NCI-H2081 treated with DMSO at 0.1 percent for 48 hours (cell line): ENCODE measurements at places on chromosomes 6 and 20.

DNA sequence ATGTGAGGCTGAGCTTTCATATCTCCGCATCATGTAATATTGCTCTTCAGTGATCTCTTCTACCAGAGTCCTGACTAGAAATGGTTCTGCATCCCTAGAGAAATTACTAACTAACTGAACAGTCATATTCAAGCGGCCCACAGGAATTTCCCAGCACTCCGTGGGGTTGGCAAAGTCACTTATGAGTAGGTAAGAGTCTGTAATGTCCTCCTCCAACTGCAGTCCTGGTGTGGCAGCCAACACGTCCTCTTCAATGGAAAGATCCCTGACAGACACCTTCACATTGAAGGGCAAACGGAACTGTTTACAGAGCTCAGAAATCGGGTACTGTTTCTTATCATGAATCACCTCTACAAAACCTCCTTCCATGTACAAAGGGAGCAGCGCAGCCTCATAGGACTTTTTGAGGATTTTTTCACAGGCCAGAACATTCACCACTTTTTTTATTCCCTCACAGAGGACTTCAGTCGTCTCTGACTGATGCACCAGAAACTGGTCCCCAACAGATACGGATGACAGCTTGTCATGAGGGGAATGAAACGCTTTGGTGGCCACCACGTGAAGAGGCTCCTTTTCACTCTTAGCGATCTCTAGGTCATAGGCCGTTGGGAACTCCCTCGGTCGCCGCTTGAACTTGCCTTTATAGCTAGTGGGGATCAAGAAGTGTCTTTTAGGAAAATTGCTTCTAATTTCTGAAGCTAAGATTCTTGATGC lies 87.7 kb downstream of the THEMIS start:
- no peak for DNase-seq

DNA sequence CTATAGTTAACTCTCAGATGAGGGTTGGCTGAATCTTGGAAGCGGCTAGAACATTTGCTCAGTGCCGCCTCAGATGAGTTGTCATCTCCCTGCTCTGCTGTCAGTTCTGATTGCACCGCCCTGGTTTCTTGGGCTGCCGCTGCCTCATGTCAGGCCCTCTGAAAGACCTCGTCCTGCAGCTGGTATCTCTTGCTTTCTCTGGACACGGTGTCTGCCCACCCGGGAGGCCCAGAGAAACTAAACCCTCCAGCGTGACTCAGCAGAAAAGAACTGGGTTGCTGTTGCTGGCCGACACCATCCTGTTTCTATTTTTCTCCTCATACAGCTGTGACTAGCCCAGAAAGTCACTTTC lies 355.4 kb downstream of the CD83 start:
- DNase-seq, result no peak

- no peak for DNase-seq
Observed at GRCh38 chr6:100463630-100464161, 1.0 kb downstream of the SIM1 start.

- no peak for DNase-seq
Observed at GRCh38 chr6:131024565-131024964, 38.5 kb downstream of the EPB41L2 start.

- DNase-seq, result peak; percentile 29
Observed at GRCh38 chr6:1770968-1771723, 161.4 kb downstream of the FOXC1 start.

DNA sequence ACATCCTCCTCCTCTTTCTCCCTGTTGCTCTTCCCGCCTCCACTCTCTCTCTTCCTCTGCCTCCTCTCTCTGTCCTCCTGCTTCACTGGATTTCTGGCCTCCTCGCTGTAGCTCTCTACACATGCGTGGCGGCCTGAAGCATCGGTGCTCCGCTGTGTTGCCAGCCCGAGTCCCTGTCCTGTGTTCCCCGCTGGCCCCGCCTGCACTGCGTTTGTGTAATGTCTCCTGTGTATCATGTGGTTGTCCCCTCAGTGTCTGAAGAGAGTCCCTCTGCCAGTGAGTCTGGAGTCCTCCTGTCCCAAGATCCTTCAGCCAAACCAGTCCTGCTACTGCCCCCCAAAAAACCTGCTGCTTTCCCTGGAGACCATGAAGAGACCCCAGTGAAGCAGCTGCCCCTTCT lies 143.8 kb downstream of the TBC1D7 start:
- DNase-seq, result no peak

GRCh38 chr6:24428615-24429014 lies 25.9 kb downstream of the MRS2 start:
- no peak for DNase-seq

DNA sequence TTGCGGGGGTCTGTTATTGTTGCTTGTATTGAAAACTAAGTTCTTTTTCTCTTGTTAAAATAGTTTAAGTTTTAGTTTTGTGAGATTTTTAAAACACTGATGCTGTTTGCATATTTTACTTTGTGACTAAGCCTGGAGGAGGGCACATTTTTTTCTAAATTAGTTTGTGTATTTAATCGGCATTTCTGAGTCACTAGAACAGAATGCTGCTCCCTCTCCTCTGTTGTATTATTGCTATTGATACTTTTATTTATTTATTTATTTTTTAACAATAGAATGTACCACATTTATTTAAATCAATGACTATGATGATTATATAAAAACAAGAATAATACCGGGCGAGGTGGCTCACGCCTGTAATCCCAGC lies 5.1 kb upstream of the FAM50B start:
- no peak for DNase-seq

DNA sequence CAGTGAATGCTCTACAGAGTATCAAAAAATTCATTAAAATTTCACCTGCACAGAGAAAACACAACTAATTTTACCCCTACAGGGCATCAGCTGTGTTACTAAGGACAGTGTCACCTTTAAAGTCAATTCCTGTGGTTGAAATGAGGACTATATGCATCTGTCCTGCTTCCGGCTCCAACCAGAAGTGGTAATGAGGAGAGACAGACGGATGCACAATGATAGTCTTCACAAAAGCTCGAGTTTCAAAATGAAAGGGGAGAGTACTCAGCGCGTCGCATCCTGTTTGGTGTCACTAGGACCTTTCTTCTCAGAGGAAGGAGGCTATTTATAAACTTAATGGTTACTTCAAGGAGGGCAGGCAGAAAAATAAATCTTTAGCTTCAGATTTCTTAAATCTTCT lies 86.5 kb downstream of the LYRM4 start:
- DNase-seq, result no peak

- no peak for DNase-seq
Observed at GRCh38 chr6:38403548-38403947, 236.2 kb downstream of the BTBD9 start.
